ENCODE measurements at places on chromosomes 12 and 14.

- DNase-seq: no peak
Observed at GRCh38 chr12:52903285-52903854, 1.5 kb downstream of the KRT8 start.

DNA sequence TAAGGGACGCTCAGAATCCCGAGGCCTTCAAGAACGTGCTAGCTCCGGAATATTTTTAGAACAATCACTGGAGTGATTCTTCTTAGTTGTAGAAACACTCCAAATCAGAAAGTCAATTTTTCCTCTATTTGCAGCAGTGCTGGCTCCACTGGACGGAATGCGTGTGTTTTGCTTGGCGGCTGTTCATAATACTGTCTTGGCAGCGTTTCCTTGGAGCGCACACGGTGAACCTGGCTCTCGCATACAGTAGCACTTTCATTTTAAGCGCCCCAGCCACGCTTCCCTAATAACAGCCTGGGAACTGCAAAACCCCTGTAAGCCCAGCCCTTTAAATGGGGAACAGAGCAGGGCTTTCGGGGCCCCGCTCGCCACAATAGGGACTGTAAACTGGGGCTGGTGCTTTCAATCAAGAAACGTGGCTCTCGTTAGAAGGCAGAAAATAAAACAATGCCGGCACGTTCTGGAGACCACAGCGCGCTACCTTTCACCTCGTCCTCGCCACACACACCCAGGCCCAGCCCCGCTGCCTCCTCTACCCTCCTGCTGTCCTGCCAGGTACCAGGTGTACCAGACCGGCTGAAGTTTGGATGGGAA lies 79.9 kb downstream of the BCL11B start:
- no peak for DNase-seq

DNA sequence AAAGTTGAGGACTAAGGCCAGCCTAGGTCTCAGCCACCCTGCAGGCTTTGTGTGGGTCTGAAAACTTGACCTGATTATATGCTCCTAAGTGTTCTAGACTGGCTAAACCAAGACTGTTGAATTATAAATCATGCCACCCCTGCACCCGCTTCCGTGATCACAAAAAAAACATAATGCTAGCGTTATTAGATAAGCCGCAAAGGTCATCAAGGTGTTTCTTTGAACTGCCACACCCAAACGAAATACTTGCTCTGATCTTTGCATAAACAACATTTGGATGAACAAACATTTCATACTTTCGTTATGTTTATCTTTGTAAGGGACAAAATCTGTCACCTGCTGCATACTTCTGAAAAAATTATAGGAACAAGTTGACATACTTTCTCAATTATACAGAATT lies 2.5 kb downstream of the SMCO2 start:
- no peak for DNase-seq

DNA sequence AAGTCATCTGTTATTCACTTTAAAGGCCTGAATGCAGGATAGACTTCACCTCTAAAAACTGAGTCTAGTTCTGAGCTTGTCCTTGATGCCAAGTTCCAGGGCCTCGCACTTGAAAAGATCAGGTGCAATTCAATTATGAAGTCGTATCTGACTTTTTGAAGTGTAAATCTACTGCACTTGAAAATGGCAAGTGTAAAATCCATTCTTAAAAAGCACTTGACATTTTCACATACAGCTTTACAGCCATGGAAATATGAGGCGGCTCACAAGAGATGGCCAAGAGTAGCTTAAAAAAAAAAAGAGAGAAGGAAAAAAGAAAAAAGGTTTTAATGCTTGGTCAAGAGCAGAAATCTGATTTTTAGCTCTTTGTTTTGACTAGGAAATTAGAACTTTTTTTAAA lies 172.5 kb downstream of the GXYLT1 start:
- no peak for DNase-seq

- no peak for DNase-seq
Observed at GRCh38 chr14:73203527-73203926, 33.8 kb upstream of the PAPLN start.

DNA sequence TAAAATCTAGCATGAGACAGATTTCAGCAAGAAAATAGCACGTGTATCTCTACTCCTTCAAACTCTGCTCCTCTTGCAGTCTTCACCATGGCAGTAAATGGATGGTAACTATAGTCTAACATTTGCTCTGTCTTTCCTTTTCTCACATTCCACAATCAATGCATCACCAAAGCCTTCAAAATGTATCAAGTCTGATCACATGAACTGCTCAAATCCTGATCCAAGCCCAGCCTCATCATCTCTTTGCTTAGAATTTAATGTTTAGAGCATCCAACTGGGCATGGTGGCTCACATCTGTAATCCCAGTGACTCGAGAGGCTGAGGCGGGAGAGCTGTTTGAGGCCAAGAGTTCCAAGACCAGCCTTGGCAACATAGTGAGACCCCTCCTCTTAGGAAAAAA lies 45.9 kb downstream of the CDK17 start:
- no peak for DNase-seq

All from stimulated activated CD8-positive, alpha-beta memory T cell treated with anti-CD3 and anti-CD28 coated beads, Interleukin-12 subunit alpha, Interleukin-12 subunit beta, amount 100 ng/mL, for 1 hour (primary cell).